ENCODE measurements at places on chromosomes 12 and 14.

GRCh38 chr14:67435603-67436002 is 23.6 kb upstream of the PLEK2 start:
- no peak for DNase-seq

DNA sequence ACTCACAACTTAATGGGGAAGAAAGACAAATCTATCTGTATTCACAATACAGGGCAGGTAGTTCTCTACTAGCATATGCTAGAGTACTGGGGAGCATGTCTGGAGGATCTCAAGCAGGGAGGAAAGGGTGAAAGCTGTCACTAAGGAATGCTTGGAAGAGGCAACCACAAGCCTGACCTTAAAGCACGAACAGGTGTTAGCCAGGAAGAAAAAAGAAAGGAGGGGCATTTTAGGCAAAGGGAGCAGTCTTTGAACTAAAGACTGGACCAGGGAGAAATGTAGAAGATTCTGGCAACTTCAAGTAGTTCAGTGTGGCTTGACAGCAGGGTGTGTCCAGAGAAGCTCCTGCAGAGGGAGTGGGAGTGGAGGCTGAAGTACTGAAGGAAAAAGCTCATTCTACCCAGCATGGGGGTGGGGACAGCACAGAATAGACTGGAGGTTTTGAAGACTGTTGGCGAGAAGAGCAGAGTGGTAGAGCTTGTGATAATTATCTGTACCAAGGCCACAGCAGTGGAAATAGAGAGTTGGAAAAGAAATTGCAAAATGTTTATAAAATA is 50.9 kb downstream of the AP5M1 start:
- DNase-seq: no peak

DNA sequence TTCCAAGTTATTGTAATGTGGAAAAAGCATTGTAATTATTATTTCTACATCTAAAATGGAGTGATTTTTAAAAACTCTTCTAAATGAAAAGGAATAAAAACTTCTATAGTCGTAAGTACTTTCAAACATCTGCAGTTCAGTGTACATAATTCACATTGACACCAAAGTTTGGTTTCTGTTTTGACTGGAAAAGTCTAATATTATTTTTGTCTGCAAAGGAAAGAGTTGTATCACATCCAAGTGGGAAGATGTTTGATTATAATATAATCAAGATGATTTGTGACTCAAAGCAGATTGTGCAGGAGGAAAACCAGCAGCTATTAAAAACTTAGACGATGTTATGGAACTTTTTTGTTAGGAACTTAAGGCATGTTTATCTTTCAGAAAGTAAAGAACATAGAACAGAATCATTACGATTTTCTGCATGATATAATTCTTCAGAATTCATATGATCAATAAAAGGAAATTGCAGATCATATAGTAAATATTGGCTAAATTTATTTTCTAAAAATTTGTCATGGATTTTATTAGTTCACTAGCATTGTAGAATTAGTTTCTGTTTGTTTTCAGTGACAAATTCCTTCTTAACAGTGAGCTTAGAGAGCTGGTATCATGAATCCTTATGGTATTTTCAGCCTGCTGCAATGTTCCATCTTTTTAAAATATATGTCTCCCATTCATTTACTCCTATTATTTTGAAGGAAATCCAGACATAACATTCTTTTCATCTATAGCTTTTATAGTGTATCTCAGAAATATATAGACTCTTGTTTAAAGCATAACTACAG is 145.8 kb downstream of the MIPOL1 start:
- no peak for DNase-seq

DNA sequence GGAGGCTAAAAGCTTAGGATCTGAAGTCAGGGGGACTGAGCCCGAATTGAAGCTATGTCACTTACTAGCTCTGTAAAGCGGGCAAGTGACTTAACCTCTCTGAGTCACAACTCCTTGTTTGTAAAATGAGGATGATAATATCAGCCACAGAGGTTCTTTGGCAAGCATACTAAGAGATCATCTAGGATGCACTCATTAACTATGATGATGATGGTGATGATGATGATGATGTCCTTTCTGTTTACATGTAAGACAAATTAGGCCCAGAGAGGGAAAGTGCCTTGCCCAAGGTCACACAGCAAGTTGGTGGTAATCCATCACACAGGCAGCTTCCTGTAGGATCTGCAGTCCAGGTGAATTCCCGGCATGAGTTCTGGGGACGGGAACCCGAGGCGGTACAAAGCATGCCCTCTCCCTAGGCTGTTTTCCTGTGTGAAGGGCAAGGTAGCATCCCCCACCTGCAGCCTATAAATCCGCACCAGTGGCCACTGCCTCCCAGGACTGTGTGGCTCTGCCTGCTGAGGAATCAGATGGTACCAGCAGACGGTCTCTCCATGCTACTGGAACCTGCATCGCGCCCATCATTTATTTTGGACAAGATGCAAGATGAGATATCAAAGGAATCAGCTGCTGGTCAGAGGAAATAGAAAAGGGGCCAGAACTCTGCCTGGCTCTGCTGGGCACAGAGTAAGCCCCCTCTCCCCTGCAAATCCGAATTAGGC is 55.2 kb downstream of the MAP1LC3B2 start:
- DNase-seq: no peak

GRCh38 chr12:58253663-58254062 is 312.3 kb downstream of the ATP23 start:
- no peak for DNase-seq

DNA sequence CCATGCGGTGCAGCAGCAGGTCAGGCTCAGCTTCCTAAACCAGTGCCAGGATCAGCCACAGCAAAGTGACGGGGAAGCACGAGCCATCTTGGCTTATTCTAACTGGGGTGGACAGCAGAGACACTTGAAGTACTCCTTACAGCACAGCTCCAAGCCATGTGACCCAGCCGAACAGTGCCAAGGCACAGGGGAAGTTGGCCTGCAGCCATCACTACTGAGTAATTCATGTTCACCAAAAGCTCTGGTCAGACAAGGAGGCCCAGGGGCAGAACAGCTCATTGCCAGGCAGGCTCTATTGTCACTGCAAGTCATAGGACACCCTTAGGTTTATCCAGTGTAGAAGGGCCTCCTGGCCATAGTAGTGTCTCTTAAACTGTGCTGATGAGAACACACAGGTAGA is 23.4 kb upstream of the SLC35F4 start:
- no peak for DNase-seq

- DNase-seq: no peak
Observed at GRCh38 chr12:4356041-4356327, 23.5 kb downstream of the FGF23 start.

GRCh38 chr14:104016873-104017650 is 68.4 kb upstream of the ASPG start:
- DNase-seq: no peak

- DNase-seq: no peak
Observed at GRCh38 chr12:41856228-41856627, 288.4 kb downstream of the GXYLT1 start.

DNA sequence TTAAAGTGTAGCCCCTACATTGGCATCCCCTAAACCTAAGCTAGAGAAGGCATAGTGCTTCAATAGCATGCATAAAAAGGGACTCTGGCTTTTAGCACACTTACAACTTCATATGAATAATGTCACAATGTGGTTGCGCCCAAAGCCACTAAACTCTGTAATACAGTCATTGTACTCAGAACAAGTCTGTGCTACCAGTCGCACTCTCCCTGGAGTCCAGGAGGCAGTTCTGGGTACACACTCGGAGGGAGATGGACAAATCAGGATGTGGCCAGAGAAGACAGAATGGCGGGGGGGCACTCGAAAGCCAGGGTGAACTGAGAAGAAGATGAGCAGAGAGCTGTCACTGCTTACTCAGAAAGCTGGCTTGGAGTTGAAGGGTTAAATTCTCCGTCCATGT is 10.6 kb downstream of the SAMD4A start:
- no peak for DNase-seq

DNA sequence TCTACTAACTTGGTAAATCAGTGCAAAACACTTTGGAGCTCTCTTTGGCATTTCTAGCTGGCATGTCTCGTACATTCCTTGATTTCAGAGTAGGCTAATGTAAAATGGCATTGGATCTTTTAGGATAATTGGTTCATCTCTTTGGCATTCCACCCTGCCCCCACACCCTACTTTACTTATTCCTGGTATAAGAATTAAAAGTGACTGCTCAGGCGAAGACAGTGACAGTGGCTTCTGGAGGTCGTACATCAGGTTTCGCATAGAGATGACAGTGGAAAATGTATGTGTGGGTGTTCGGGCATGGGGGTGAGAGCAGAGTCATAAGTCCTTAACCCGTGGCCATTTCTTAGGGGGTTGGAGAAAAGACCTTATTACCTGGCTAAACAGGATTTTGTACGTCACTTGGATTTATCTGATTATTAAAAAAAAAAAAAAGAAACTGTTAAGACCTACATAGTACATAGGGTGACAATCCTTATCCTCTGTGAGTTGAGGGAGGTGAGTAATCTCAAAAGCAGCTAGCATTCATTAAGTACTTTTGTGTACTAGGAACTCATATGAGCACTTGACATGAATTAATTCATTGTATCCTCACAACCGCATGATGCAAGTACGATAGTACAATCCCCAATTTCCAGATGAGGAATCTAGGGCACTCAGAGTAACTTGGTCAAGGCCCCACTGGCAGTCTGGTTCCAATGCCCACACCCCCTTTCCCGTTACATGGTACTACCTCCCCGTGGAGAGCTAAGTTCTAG is 22.4 kb upstream of the KCNK13 start:
- no peak for DNase-seq

DNA sequence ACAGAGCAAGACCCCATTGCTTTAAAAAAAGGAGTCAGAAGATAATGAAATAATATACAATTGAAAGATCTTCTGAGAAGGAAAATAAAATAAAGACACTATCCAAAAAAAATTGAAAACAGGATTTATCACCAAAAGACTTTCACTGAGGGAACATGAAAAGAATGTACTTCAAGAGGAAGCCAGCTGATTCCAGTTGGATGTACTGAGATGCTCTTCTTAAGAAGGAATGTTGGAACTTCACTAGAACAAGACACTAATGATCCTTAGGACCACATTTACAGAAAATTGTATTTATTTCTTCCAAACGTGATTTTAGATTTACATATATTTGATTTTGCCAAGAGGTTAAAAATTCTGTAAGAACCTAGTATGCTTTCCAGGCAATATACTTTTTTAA is 65.6 kb upstream of the CNOT2 start:
- no peak for DNase-seq

GRCh38 chr14:86858031-86858430 is 1135.0 kb downstream of the GALC start:
- no peak for DNase-seq

GRCh38 chr14:54698966-54699530 is 132.1 kb downstream of the SAMD4A start:
- no peak for DNase-seq

Data from smooth muscle cell of the brain vasculature (primary cell).